ENCODE measurements at places on chromosomes 12 and 14. TPM values are rescaled to one million over a fixed set of nuclear protein-coding genes. Genes with fewer than 3 reads are reported as not detected.

The KRT77 gene
- not detected for total RNA-seq

- no peak for DNase-seq
- H3K27ac ChIP-seq, result no peak overlapping the region
- no peaks in the 10 kb centered on the region for H3K36me3 ChIP-seq
- H3K4me3 ChIP-seq, result no peak overlapping the region
- H3K4me1 ChIP-seq, result no peaks in the 10 kb centered on the region
Observed at GRCh38 chr14:76337635-76338545, 38.0 kb upstream of the ESRRB start.

- H3K4me1 ChIP-seq, result peaks cover 30% of the 10 kb centered on the region
- H3K36me3 ChIP-seq, result peaks cover 7% of the 10 kb centered on the region
- no peak overlapping the region for H3K27ac ChIP-seq
- DNase-seq, result no peak
- H3K27me3 ChIP-seq, result no peaks in the 10 kb centered on the region
- no peak overlapping the region for H3K4me3 ChIP-seq
Observed at GRCh38 chr12:67624355-67624754, 24.2 kb upstream of the DYRK2 start.

The TSPAN11 gene
- total RNA-seq, result not detected

The BAG5 gene
- 16.6 TPM for total RNA-seq

DNA sequence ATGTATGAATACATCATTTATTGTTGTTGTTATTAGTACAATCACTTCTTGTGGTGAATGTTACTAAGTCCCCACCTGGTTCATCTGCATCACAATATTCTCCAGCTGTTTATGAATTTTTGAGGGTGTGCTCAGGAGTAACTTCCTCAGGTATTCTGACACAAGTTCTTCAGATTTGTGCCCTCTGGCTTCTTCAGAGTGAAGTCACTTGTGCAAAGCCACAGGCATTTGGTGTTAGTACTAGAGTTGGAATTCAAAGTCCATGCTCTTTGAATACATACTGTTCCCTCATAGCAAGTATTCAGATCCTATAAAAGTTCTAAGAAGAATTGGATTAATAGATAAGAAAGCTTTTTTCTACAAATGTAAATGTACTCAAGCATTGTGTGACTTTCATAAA is 150.3 kb upstream of the AVPR1A start:
- H3K4me3 ChIP-seq, result no peak overlapping the region
- no peak overlapping the region for H3K27ac ChIP-seq
- no peaks in the 10 kb centered on the region for H3K27me3 ChIP-seq
- H3K4me1 ChIP-seq, result no peaks in the 10 kb centered on the region
- no peaks in the 10 kb centered on the region for H3K36me3 ChIP-seq
- DNase-seq, result no peak

The TAS2R43 gene
- total RNA-seq, result not detected

DNA sequence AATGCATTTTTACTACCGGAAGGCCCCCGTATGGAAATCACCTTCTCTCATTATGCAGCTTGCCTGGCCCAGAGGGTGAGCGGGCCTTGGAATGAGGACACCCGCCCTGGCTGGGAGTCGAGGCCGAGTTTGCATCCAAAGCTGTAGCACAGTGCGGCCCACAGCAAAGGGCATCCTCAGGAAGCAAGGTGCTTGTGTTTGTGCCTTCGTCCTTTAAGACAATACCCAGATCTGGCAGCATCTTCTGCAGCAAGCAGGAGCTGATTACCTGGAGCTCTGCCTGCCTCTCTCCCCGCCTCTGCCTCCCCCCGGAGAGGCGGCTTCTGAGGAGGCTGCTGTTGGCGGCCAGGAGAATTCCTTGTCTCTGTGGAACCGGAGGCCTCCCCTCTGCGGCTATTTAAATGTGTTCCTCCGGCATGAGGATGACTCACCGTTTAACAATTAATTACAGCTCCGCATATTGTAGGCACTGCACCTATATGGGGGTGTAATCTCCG is 145.3 kb downstream of the CACNA1C start:
- H3K27ac ChIP-seq, result no peak overlapping the region
- H3K27me3 ChIP-seq, result no peaks in the 10 kb centered on the region
- no peaks in the 10 kb centered on the region for H3K36me3 ChIP-seq
- no peaks in the 10 kb centered on the region for H3K4me1 ChIP-seq

DNA sequence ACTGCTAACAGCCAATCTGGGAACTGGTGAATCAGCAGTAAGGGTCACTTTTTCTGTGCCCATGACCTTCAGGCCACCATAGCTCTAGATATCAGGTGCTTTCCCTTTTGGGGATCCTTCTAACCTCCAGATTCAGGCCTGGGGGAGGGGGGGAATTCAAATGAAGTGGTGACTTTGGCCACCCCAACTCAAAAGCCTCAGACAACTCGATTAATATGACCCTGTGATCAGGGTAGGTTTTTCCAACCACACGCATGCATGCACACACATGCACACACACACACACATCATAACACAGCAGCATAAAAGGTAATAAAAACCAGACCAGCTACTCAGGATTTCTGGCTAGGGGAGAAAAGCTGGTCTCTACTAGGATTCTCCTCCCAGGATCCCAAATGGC is 5.3 kb downstream of the TBX3 start:
- peaks cover 17% of the 10 kb centered on the region for H3K4me1 ChIP-seq
- peaks cover 82% of the 10 kb centered on the region for H3K27me3 ChIP-seq
- H3K4me3 ChIP-seq, result no peak overlapping the region
- H3K36me3 ChIP-seq, result peaks cover 2% of the 10 kb centered on the region
- H3K27ac ChIP-seq, result no peak overlapping the region

- no peaks in the 10 kb centered on the region for H3K36me3 ChIP-seq
- DNase-seq, result no peak
Observed at GRCh38 chr14:51628238-51628637, 23.5 kb upstream of the FRMD6 start.

DNA sequence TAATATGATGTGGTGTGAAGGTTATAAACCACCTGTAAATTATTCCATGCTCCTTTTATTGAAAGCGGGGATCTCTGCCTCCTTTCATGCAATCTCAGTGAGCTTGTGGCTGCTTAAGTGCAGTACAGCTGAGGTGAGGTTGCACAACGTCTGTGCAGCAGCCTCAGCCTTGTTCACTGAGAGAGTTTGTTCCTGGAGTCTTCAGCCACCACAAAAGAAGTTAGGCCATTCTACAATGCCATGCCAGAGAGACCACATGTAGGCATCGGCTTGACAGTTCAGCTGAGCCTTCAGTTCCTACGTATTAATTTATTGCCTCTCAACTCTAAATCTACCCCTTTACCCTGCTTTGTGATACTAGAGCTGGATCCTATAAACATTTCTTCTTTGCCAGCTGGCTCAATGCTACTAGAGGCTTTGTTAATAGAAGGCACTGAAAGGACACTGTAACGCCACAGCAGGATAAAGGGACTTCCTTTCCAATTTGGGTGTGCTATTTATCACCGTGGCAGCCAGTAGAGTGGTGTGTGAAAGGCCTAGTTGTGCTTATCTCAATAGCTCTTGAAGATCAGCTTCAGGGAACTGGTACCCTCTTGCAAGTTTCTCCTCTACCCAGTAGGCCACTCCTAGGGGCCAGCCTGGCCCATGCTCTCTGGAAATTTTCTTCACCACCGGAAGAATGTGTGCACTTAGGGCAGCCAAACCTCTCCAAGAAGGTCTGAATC is 337.7 kb downstream of the IPO8 start:
- no peak for DNase-seq
- no peak overlapping the region for H3K27ac ChIP-seq
- H3K27me3 ChIP-seq, result no peaks in the 10 kb centered on the region
- H3K4me3 ChIP-seq, result no peak overlapping the region
- H3K4me1 ChIP-seq, result no peaks in the 10 kb centered on the region

- H3K27ac ChIP-seq, result no peak overlapping the region
- peaks cover 14% of the 10 kb centered on the region for H3K4me1 ChIP-seq
- no peaks in the 10 kb centered on the region for H3K27me3 ChIP-seq
- peaks cover 12% of the 10 kb centered on the region for H3K36me3 ChIP-seq
- H3K4me3 ChIP-seq, result no peak overlapping the region
Observed at GRCh38 chr12:116719731-116720528, 17.9 kb downstream of the SPRING1 start.

GRCh38 chr14:91250912-91251311 is 6.4 kb upstream of the GPR68 start:
- no peak for DNase-seq
- H3K27me3 ChIP-seq, result no peaks in the 10 kb centered on the region
- peaks cover 6% of the 10 kb centered on the region for H3K36me3 ChIP-seq

The OR4E2 gene
- not detected for total RNA-seq

GRCh38 chr14:101762530-101763101 is 1.1 kb downstream of the PPP2R5C start:
- H3K27me3 ChIP-seq, result no peaks in the 10 kb centered on the region
- peak overlapping the region; percentile 91 for H3K4me3 ChIP-seq
- no peak for DNase-seq

DNA sequence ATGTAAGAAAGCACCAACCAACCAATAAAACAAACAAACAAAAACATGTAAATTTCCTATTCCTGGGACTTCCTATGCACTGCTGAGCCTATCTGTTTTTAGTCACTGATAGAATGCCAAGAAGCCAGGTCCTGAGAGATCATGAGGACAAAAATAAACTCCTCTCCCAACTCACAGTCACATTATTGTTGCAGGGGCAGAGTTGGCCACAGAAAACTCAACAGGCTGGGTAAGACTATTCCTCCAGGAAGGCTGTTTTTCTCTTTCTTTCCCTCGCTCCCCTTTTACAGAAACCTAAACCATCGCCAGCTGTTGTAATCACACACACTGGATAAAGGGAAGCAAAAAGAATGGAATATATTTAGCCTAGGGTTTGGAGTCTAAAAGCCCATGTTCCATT is 55.8 kb upstream of the METAP2 start:
- no peak overlapping the region for H3K27ac ChIP-seq
- H3K4me1 ChIP-seq, result no peaks in the 10 kb centered on the region
- DNase-seq, result no peak
- no peaks in the 10 kb centered on the region for H3K36me3 ChIP-seq

The SPATA7 gene
- total RNA-seq, result 3.5 TPM

GRCh38 chr12:27226407-27226929 is 17.6 kb upstream of the STK38L start:
- no peak for DNase-seq
- H3K27ac ChIP-seq, result no peak overlapping the region

- no peak for DNase-seq
- H3K4me1 ChIP-seq, result no peaks in the 10 kb centered on the region
- no peaks in the 10 kb centered on the region for H3K36me3 ChIP-seq
- peaks cover 2% of the 10 kb centered on the region for H3K27me3 ChIP-seq
Observed at GRCh38 chr12:27936196-27936595, 36.3 kb downstream of the PTHLH start.

Measured in activated naive CD4-positive, alpha-beta T cell treated with anti-CD3 and anti-CD28 coated beads for 36 hours (primary cell).